Left hindlimb (tissue), 1 donor: ENCODE measurements at places on chromosomes 6 and 20.

DNA sequence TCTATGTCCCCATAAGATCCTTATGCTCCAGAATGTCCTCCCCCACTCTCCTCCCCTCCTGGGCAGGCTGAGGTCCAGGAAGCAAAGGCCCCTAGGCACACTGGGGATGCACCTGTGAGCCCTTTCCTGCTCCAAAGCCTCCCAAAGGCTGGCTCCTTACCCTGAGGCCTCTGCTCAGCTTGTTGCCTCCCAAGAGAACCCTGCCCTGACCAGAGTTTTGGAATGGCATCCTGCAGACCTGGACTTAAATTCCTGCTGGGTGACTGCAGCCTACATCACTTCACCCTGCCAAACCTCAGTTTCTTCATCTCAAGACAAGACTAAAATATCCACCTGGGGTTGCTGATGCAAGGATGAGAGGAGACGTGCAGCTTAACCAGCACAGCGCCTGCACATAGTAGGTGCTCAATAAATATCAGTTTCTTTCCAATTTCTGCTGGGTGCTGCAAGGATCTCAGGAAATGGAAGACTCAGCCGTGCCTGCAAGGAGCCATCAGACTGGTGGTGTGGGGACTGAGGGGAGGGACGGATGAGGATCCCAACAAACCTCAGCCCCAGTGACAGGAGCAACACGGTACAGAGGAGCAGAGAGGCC is 2.1 kb upstream of the LBP start:
- DNase-seq: no peak

DNA sequence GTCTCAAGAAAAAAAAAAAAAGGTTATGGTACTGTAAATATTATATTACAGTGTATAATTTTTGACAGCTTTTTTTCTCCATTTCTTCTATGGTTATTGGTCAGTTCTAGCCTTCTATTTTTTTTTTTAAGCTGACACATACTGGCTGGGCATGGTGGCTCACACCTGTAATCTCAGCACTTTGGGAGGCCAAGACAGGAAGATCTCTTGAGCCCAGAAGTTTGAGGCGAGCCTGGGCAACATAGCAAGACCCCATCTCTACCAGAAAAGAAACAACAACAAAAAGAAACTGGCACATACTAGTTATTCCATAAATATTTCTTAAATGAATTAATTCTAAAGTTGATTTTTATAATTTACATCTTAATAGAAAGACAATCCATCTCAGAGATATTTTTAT is 27.6 kb upstream of the PRND start:
- DNase-seq: no peak

DNA sequence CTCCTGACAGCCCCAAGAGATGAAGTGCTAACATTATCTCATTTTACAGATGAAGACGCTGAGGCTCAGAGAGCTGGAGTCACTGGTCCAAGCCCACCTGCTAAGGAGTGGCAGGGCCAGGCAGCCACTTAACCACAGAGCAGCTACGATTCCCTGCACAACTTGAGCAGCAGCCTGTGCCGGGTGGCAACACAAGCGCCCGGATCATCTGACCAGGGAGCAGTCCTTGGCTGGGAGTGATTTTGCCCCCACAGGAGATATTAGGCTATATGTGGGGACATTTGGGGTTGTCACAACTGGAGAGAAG is 93.2 kb upstream of the PTPN1 start:
- DNase-seq: no peak

DNA sequence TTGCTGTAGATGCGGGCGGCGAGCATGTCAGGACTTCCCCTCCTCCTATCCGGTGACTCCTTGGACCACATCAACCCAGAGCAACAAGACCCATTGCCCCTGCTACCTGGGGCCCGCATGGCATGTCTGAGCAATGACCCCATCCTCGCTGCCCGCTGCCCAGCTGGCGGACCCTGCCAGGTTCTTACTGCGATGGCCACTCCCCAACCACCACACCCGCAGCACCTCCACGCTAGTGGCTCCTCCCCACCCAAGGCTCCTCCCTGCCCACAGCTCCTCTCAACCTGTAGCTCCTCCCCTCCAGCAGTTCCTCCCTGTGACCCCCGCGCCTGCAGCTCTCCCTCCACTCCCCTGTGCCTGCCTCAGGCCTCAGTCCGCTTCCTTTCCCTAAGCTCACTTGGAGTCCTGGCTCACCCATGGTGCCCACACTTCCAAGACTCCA is 17.6 kb upstream of the SERPINB9 start:
- DNase-seq: no peak
